ENCODE measurements at places on chromosomes 12 and 14.
A peak's percentile ranks its signal among the peaks of the same experiment; 100 is the strongest.

- peak; percentile 51 for DNase-seq
These were observed 5.8 kb downstream of the CCNB1IP1 start for GRCh38 chr14:20327005-20327869.

- no peak for DNase-seq
These were observed 778 bp downstream of the SLC8B1 start for GRCh38 chr12:113333877-113334785.

DNA sequence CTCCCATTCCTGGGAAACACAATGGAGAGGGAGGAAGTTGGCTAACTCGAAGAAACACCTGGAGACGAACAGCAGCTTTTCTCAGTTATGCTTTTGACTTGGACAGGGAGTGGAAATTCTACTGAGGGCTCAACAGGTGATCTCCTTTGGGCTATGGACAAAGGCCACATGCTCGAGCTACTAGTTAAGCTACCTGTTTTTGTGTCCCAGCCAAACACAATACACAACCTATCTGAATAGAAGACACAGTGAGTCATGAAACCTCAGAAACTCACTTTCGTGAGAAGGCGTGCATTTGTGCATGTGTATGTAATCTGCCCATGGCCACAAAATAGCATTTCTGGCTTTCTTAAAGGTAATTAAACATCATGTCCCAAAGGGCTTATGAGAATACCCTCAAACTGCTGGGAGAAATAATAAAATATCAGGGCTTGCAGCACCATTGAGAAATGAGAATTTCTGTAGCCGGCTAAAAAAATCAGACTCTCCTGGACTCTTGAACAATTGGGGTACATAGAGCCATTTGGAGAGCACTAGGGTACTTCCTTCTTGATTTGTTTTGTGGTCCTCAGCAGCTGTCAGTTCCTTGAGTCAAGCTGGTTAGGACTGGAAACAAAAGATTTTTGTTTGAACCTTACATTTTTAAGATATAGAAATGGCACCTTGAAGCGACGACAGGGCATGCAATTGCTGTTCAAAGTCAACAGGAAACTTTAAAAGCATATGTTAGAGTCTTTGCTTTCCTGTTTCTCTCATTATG lies 85.5 kb upstream of the PTHLH start:
- DNase-seq, result no peak

DNA sequence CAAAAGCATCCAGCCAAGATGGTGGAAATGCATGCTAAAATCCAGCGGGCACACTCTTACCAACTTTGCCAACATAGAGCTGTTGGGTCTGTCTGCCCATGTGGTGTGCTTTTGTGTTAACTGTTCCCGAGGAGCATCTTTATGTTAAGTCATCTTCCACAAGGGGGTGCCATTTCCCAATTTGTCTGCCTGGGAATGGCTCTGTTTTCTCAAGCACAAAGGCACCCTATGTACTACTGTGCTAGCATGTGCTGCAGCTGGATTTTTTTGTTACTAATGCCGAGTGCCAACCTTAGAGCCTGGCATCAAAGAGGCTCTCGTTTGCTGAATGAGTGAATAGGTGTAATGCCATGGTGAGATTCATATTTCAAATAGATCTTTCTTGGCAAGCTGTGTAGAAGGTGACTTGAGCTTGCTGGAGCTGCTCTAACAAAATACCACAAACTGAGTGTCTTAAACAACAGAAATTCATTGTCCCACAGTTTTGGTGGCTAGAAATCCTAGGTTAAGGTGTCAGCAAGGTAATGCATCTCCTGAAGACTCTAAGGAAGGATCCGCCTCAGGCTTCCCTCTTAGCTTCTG lies 74.3 kb downstream of the TRHDE start:
- DNase-seq, result peak; percentile 30

GRCh38 chr12:93256256-93256969 lies 121.3 kb upstream of the NUDT4 start:
- no peak for DNase-seq

- DNase-seq, result no peak
These were observed 81.3 kb downstream of the CPSF2 start for GRCh38 chr14:92203116-92203515.

GRCh38 chr12:110107369-110108281 lies 16.5 kb upstream of the IFT81 start:
- no peak for DNase-seq

- no peak for DNase-seq
These were observed 343.7 kb downstream of the CACNA1C start for GRCh38 chr12:2396448-2396871.

GRCh38 chr12:25054076-25054782 lies 105.3 kb upstream of the BCAT1 start:
- no peak for DNase-seq

DNA sequence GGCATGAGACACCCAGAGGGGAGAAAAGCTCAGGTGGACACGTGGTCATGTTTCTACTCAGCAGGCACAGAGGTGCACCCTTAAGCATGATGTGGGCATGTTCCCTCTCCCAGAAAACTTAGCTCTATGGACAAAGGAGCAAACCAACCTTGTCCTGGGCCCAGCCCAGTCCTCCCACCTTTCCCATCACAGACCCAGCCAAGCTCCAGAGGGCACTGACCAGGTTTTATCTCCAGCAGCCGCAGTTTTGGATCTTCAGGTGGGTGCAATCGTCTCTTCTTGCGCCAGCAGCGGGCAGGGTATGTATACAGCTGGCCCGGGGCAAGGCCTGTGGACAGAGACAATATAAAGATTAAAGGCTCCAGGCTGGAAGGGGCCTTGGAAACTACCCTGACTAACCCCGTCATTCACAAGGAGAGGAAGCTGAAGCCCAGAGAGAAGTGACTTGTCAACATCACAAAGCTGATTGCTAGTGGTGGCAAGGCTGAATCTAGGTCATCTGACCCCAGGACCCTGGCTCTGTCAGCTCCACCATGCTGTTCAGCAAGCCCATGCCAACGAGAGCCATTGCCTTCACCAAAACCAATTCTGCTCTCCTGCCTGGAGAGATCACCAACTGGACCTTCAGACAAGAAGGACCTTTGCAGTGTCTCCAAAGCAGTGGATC lies 140.7 kb downstream of the DPF3 start:
- no peak for DNase-seq

DNA sequence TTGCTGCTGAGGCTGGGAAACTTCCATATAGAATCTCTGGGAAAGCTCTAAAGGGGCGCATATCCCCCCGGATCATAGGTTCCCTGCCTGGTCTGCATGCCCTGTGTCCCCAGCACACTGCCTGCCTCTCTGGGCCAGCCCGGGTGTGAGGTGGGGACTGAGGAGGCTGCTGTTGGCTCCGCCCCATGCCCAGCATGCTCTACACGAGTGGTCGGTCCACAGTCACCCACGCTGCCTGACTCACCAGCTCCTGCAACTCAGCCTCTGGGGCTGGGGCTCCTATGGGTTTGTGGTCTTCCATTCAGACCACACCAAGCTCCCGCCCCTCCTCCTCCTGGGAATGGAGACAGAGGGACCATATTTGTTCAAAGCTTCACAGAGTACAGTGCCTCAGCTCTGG lies 88.5 kb upstream of the ANO2 start:
- DNase-seq, result no peak

- no peak for DNase-seq
These were observed 166.7 kb upstream of the PARP11 start for GRCh38 chr12:4039931-4040330.

DNA sequence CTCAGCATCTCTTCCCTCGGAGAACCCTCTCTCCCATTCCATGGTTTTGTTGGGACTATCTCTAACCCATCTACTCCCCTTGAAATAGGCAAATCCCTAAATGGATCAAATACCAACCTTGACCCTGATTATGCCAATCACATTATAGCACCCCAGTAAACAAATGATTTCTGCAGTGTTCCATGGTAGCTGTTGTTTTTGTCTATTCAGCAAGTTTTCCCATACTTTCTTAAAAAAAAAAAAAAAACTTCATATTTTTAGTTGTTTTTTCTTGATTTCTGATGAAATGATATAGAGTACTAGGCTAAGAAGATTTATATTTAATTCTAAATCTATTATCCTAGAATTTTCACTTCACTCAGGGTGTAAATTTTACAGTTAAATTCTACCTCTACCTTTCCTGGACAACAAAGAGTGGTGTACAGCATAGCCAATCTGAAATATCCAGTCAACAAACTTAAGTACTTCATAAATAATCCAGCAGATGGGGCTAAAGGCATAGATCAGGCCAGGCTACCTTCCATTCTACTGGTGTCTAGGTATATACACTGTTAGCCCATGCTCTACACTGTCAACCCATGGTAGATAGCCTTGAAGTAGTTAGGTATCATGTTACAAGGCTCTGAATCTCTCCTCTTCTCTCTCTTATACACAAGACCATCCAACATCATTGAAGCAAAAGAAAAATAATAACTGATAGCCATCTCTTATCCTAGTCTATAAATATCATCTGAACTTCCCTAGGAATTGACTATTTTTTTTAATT lies 82.2 kb downstream of the PLEKHG7 start:
- peak; percentile 54 for DNase-seq

DNA sequence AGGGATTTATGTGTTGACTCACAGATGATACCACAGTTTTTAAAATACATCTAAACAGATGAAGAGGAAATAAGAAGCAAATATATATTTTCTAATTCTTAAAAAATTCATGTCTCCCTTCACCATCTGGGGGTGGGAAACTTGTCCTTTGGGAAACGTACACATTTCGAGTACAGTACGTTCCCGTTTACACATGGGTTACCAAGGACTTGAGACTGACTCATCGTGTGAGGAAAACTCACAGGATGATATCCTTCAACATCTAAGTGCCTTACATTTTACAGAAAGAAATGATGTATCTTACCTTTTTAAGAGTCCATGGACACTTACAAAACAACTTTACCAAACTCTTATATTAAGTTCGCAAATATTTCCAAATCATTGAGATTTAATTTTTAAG lies 16.0 kb upstream of the FBLN5 start:
- no peak for DNase-seq

GRCh38 chr12:30218073-30218472 lies 434.3 kb upstream of the TMTC1 start:
- DNase-seq, result no peak

- no peak for DNase-seq
These were observed 225.0 kb downstream of the GXYLT1 start for GRCh38 chr12:41919526-41920261.

GRCh38 chr12:59059088-59059935 lies 139.0 kb upstream of the LRIG3 start:
- no peak for DNase-seq

DNA sequence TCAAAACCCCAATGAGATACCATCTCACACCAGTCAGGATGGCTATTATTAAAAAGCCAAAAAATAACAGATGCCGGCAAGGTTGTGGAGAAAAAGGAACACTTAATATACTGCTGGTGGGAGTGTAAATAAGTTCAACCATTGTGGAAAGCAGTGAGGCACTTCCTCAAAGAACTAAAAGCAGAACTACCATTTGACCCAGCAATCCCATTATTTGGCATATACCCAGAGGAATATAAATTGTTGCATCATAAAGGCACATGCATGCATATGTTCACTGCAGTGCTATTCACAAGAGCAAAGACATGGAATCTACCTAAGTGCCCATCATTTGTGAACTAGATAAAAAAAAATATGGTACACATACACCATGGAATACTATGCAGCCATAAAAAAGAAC lies 59.9 kb downstream of the MGST1 start:
- DNase-seq, result no peak

GRCh38 chr12:19128485-19128884 lies 1.0 kb upstream of the PLEKHA5 start:
- peak; percentile 21 for DNase-seq

DNA sequence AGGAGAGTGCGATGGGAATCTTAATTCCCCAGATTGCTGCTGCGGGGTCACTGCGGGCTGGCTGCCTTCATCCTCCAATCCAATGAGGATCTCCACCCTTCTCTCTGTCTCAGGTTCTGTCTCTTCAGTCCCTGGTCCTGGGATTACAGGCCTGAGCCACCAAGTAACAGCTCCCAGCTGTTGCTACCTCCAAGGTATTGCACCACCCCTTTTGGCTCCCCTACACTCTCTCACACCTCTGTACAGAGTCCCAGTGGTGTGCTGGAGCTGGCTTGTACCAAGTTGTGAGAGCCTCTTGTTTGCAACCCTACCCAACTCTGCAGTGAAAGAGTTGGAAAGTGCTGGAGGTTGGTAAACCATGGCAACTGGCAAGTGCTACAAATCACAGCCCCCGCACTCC lies 10.0 kb upstream of the RILPL1 start:
- no peak for DNase-seq

DNA sequence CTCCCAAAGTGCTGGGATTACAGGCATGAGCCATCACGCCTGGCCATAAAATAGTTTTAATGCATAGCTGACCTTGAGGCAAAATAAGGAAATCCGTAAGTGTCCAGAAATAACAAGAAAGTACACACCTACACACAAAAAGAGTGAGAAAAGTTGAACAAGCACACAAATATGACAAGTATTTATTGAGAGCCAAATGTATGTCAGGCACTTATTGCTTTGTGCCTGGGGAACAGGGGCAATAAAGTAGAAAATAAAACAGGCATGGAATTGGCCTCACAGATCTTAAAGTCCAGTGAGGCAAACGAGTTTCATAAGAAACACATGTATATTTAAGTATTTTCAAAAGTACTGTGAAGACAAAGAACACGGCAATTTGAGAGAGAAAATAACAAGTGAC lies 103.7 kb downstream of the ERGIC2 start:
- DNase-seq, result no peak

DNA sequence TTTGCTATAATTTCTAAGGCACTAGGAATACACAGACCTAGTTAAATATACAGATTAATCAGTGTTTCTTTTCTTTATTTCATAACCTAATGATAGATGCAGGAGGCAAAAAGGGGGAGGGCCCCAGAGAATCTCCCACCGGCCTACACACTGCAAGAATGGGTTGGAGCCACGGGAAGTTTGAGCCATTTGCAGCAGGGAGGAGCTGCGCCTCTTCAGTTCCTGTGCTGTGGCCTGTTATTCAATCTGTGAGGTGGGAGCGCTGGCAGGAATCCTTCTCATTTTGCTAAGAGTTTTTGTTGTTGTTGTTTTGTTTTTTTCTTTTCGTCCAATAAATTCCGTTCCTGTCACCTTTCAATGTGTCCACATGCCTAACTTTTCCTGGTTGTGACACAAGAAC lies 251.3 kb upstream of the RPL10L start:
- no peak for DNase-seq

GRCh38 chr12:116122628-116123027 lies 154.9 kb downstream of the MED13L start:
- DNase-seq, result no peak

GRCh38 chr12:92504594-92504981 lies 198.2 kb upstream of the PLEKHG7 start:
- DNase-seq, result no peak

GRCh38 chr14:77369285-77369684 lies 7.6 kb downstream of the TMED8 start:
- DNase-seq, result no peak

GRCh38 chr12:127909041-127909440 lies 357.9 kb upstream of the TMEM132C start:
- no peak for DNase-seq

DNA sequence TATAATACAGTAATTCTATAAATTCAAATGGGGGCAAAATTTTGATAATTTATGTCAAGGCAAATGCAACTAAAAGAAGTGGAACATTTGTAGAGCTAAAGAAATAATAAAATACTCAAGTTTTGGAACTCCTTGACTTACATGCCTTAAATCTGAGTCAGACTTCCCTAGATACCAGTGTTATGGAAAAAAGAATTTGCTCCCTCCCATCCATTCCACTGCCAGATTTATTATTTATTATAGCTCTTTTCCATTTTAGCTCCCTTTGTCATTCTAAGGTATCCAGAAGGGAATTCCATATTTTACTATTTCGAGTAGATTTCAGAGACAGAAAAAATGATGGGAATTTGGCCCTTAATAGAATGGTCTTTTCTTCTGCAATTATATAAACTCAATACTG lies 44.0 kb downstream of the RHOJ start:
- DNase-seq, result no peak

Data from HuH-7 (cell line).